ENCODE measurements at places on chromosomes 5 and 9.

DNA sequence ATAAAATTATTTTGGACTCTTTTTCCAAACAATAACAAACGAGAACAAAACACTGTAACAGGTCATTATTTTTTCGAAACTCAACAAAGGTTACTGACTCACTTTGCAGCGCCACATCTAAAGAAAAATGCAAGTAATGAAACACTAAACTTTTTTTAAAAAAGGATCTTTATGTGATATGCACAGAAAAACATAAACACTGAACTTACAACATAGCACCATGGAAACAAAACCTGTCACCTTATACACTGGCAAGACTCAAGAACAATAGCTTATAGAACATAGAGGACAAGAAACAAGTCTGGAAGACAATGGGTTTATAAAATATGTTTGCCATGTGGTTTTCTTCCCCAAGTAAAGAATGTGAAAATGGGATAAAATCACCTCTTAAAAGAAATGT is 85.2 kb downstream of the AUH start:
- DNase-seq, result no peak

- DNase-seq, result no peak
Measured at GRCh38 chr9:114003351-114003750, 74.7 kb downstream of the AMBP start.

DNA sequence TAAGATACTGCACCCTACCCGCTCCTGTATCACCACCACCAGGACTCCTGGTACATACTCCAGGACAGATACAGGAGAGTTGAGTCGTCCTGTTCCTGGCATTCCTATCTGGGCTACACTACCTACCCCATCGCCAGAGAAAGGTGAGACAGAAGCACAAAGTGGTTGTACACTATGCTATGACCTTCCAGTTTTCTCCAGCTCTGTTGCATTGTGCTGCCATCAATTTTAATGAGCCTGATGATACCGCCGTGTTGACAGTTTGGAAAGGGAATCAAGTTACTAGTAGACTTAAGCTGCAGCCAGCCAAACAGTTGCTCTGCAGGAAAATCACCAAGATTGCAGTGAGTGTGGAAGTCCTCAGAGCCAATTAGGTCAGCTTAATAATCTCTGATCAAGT is 35.2 kb downstream of the ANP32B start:
- no peak for DNase-seq

DNA sequence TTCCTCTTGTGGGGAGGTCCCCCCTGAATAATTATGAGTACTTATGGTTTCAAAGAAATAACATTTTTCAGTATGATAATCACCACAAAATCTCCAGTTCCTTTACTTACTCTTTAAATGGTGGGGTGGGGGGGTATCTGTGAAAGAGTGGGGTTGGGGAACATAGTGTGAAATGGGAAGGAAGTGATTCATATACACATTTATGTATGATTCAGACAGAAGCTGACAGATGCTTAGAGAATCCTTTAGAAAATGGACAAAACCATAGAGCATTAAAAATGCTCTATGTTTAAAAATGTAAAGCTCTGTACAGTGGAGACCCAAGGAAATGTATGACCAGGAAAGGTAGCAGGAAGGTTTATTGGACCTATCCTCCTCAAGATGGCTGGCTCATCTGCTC is 267.5 kb upstream of the GRIA1 start:
- DNase-seq, result no peak

GRCh38 chr5:64646169-64646568 is 44.1 kb upstream of the SHISAL2B start:
- DNase-seq, result no peak

GRCh38 chr5:109450129-109450877 is 40.5 kb upstream of the PJA2 start:
- no peak for DNase-seq

GRCh38 chr5:158910782-158911692 is 188.7 kb downstream of the EBF1 start:
- DNase-seq, result no peak

GRCh38 chr9:121305269-121305994 is 37.5 kb downstream of the GSN start:
- no peak for DNase-seq

GRCh38 chr9:125889112-125889475 is 141.9 kb downstream of the PBX3 start:
- DNase-seq, result no peak

DNA sequence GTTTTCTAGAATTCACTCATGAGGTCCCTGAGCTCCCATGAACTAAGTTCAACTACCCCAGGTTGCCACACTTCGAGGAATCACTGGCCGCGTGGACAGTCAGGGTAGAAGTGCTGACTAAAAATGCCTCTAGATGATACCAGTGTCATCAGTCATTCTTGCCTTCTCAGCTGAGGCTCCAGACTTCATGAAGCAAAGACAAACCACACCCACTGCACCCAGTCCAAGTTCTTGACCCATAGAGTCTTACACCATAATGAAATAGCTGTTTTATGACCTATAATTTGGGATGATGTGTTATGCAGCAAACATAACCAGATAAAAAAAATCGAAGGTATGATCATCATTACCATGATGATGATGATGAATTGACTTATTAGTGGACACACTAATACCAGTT is 632.9 kb upstream of the TLE4 start:
- DNase-seq, result no peak

DNA sequence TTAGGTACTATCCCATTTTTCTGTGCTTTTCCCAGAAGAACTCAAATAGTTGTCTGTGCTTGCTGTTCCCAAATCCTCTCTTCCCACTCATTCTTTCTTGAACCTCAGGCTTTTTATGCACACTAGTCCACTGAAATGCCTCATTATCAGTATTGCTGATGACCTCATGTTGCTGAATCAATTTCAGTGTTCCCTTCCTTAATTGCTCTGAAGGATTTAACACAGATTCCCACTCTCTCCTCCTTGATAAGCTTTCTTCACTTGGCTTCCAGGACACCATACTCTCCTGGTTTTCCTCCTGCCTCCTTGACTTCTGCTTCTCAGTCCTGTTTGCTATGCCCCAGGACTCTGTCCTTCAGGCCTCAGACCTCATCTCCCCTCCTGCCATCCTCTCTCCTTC is 298.5 kb downstream of the ARHGAP26 start:
- no peak for DNase-seq

DNA sequence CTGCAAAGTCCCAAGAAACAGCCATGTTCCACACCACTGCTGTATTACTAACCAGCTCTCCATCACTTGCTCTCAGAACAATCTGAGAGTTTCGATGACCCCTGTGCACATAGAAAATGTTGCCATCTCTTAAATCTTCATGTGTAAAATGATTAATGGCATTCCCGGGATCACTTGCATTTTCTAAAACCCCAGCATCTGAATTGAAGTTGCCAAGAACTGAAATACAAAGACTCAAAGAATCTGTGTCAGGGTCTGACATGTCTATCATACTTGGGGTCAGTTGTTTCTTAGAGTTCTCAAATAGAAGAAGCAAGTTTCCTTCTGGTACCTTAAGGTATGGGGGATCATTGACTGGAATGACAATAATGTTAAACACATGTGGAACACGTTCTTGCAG is 115.1 kb downstream of the ESM1 start:
- no peak for DNase-seq

DNA sequence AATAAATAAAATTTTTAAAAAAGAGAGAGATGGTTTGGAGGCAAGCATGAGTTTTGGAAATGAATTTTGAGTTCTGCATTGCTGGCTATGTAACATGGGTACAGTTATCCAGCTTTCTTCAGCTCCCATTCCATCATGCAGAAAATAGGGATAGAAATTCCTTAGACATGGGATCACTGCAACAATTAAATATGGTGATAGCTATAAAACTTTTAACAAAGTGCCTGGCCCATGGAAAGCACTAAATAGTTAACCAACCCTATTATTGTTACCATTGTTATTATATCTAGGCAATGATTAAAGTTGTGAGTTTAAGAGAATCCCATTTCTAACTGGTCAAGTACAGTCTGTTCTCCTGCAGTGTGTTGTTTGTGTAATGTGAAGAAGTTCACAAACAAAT is 115.4 kb upstream of the GAS1 start:
- DNase-seq, result no peak

DNA sequence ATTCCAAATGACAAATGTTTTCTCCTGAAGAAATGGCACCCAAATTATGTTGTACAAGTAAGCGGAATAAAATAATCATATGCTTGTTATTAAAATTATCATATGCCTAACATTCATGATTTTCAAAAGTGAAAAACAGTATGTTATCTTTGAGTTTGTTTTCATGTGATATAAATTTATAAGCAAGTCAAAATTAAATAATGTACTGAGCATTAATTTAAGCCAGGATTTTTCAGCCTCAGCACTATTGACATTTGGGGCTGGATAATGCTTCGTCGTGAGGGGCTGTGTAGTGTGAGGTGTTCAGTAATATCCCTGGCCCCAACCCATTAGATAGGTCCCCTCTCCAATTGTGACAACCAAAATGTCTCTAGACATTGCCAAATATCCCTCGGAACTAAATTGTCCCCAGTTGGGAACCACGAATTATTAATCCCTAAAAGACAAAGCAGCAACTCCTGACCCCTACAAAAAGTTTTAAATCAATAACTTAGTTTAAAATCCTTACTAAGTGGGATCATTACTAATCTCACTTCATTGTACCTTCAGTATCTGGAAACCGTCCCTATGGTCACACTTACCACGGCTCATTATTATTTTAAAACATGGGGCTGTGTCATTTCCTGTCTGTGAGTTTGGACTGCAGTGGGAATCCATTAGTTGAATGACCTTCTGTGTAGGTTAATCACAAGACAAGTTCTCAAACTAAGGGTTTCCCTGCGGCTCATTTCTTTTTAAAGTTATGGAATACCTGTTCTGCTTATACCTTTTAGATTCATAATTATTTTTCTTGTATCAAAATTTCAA is 1.3 kb upstream of the NNT start:
- no peak for DNase-seq

GRCh38 chr5:107815109-107815508 is 144.4 kb upstream of the EFNA5 start:
- DNase-seq, result no peak

GRCh38 chr5:132461569-132462070 is 29.0 kb downstream of the IRF1 start:
- no peak for DNase-seq

GRCh38 chr5:79686799-79687198 is 2.8 kb upstream of the CMYA5 start:
- DNase-seq, result no peak

GRCh38 chr5:177493795-177494345 is 3.5 kb downstream of the PDLIM7 start:
- no peak for DNase-seq

- peak; percentile 55 for DNase-seq
Measured at GRCh38 chr5:1103505-1104326, 8.1 kb downstream of the SLC12A7 start.

GRCh38 chr9:35628389-35628991 is 10.3 kb upstream of the CD72 start:
- no peak for DNase-seq

DNA sequence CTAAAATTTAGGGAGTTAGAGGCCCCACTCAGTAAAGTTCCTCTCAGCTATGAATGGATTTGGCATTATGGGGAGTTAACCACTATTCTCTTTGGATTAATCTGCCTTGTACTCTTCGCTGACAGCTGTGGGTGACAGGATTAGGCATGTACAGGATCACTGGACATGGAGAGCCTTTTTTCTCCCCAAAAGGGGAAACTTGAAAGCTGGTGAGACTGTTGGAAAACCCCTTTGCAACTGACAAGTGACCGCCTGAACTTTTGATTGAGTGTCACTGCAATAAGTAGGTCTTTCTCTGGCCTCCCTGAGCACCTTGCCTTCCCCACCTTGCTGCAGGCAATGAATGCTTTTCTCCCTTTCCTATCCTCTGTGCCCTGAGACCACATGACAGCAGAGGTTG is 68.3 kb downstream of the ERP44 start:
- DNase-seq, result no peak

GRCh38 chr5:151036556-151036955 is 16.2 kb downstream of the GPX3 start:
- DNase-seq, result no peak

- peak; percentile 70 for DNase-seq
Measured at GRCh38 chr9:121698627-121699570, 47.5 kb downstream of the DAB2IP start.

- no peak for DNase-seq
Measured at GRCh38 chr5:112755703-112756102, 18.0 kb downstream of the APC start.

DNA sequence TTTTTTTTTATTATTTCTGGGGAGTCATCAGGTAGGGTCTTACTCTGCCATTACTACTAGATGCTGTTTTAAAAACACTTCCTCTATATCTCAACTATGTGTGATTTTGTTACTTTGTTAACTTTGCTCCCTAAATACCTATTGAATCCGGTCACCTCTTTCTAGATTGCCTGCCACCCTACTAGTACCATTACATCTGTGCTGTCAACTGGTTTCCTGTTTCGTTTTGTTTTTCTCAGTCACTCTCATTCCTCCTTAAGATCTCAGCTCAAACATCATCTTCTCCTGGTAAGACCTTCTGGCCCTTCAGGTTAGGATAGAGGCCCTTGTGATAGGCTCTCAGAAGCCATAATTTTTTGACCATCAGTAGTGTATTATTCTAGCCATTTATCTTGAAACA is 324.2 kb upstream of the ATP10B start:
- no peak for DNase-seq
